ENCODE measurements at places on chromosomes 13 and 19.

DNA sequence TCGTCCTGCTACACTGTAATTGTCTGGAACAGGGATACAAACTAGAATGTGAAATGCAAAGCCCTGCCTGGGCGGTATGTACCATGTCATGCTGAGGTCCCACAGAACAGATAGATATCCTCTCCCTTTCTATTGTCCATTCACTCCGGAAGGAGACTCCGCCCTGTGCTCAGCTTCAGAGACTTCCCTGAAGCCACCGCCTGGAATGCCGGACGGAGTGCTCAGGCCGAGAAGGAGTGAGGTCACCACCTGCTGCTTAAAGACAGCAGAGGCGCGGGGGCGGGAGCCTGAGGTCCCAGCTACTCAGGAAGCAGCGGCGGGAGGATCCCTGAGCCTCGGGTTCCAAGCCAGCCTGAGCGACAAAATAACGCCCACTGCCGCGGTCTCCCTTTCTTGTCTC is 890 bp upstream of the ZNF611 start:
- peak; percentile 39 for DNase-seq

GRCh38 chr19:56718231-56718630 is 46.7 kb upstream of the ZNF835 start:
- DNase-seq: no peak

DNA sequence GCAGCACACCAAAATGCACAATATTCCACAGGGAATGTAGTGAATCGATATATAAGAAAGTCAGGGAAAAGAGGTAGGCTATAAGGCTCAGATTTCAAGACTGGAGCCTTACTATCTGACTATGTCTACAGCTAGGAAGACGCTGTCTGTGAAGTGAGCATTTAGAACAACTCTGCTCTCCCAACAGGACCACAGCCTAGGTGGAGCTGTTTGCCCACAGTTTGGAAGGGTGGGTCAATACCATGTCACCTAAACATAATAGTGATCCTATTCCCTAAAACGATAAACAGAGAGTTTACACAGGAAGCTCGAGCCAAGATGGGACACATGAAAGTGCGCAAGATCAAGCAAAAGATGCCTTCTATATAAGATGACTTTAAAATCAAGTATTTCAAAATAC is 2486.0 kb upstream of the PCDH20 start:
- DNase-seq: no peak

DNA sequence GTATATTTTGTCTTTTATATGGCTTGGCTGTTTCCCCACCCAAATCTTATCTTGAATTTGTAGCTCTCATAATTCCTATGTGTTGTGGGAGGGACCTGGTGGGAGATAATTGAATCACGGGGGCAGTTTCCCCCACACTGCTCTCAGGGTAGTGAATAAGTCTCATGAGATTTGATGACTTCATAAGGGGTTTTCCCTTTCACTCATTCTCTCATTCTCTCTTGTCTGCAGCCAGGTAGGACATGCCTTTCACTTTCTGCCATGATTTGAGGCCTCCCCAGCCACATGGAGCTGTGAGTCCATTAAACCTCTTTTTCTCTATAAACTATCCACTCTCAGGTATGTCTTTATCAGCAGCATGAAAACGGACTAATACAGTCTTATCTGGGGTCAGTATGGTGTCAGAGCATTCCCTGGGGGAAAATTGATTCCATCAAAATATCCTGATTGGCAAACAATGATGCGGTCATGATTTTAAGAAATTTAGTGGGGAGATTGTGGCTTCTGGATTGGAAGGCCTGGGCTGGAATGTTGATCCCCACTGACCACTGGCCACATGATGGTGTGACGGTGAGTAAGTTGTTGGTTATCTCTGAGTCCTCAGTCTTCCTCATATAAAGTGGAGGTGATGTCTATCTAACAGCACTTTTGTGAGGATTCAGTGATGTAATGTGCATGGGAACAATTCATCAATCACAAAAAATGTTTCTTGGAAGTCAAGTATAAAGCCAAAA is 27.5 kb upstream of the ANKRD10 start:
- no peak for DNase-seq

- DNase-seq: no peak
Measured at GRCh38 chr13:28735481-28736029, 16.8 kb upstream of the SLC46A3 start.

GRCh38 chr13:33108620-33109019 is 92.4 kb downstream of the KL start:
- DNase-seq: no peak

- no peak for DNase-seq
Measured at GRCh38 chr13:113759525-113760137, 605 bp downstream of the TMEM255B start.

- DNase-seq: no peak
Measured at GRCh38 chr13:51823359-51823758, 19.4 kb upstream of the DHRS12 start.

GRCh38 chr13:107678075-107678689 is 537.2 kb downstream of the LIG4 start:
- DNase-seq: no peak

GRCh38 chr19:40592170-40592569 is 9.0 kb upstream of the LTBP4 start:
- peak; percentile 71 for DNase-seq

- DNase-seq: no peak
Measured at GRCh38 chr13:105952233-105952972, 583.1 kb downstream of the EFNB2 start.

DNA sequence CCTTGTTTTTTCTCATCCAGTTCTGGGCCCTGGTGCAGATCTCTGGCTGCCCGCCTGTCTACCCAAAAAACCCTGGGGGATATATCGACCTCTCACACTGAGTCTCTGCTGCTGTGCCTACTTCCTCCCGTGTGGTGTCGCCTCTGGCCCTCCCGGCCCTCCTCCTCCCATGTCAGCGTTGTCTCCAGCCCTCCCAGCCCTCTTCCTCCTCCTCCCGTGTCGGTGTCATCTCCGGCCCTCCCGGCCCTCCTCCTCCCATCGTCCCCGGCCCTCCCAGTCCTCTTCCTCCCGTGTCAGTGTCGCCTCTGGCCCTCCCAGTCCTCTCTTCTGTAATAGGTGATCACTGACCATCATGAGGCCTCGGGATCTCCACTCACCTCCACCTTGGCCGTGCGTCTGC is 81.8 kb downstream of the GPR12 start:
- DNase-seq: no peak

DNA sequence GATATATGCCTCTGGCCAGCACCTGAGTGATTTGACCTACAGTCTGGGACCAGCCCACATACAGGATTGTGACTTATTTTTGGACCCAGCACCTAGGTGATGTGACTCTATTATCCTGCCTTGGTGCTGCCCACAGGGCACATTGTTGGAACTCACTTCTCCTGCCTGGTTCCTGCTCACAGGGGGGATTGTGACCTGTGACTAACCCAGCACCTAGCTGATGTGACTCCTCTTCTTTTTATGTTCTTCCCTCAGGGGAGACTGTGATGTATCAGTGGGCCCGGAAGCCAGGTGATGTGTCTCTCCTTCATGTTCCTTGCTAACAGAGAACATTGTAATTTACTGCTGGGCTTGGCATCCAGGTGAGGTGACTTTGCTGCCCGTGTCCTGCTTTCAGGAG is 63.0 kb upstream of the ZNF724 start:
- no peak for DNase-seq

DNA sequence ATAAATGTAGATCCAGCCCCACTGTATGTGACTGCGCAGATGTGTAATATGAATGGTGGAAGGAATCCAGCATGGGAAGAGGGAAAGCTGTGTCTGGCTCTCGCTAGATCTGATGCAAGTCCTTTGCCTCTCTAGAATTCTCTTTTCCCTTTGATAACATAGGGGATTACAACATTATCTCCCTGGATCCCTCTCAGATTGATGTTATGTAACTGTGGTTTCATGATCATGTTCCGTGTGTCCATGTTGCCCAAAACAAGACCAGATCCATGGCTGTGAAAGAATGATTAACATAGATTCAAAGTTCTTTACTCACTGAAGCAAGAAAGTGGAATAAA is 184.0 kb upstream of the UBL3 start:
- no peak for DNase-seq

GRCh38 chr19:5103812-5104410 is 135.0 kb downstream of the KDM4B start:
- no peak for DNase-seq

DNA sequence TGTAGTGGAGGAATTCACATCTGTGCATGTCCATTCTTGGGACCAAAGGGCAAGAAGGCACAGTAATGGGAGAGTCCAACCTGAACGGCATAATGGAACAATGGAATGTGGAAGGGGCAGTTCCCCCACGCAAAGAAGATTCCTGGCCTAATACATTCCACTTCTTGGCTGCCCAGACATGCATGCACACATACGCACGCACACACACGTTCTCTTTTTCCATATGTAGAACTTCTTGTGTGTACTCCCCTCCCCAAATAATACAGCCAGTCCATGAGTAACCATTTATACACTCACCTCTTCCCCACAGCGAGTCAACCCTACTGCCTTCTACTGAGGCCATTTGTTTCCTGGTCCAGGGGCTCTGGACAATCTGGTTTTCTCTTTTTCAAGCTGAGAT is 6.0 kb upstream of the STK24 start:
- DNase-seq: no peak

DNA sequence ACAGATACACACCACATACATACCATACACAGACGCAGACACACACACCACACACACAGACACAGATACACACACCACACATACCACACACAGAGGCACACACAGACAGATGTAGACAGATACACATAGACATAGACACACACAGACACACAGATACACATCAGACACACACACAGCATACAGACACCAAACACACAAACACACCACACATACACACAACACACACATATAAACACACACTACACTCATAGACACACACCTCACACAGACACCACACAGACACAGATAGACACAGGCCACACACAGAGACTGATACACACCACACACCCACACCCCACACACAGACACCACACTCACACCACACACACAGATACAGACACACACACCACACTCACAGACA is 24.9 kb upstream of the SLC7A10 start:
- no peak for DNase-seq

DNA sequence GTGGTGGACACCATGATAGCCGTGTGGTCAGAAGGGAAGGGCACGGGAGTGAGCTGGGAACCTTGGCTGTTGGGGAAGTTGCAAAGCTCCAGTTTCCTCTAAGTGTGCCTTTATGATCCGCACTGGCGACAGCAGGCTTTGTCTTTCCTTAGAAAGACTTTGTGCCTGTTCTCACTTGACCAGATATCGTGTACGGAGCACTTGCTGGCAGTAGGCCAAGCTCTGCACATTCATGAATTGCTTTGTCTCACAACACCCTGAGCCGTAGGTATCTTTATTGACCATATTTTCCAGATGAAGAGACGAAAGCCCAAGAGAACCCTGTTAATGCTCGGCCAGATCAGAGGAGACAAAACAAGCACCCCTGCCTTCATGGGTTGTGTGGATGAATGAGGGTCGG is 15.1 kb downstream of the CUL4A start:
- no peak for DNase-seq

DNA sequence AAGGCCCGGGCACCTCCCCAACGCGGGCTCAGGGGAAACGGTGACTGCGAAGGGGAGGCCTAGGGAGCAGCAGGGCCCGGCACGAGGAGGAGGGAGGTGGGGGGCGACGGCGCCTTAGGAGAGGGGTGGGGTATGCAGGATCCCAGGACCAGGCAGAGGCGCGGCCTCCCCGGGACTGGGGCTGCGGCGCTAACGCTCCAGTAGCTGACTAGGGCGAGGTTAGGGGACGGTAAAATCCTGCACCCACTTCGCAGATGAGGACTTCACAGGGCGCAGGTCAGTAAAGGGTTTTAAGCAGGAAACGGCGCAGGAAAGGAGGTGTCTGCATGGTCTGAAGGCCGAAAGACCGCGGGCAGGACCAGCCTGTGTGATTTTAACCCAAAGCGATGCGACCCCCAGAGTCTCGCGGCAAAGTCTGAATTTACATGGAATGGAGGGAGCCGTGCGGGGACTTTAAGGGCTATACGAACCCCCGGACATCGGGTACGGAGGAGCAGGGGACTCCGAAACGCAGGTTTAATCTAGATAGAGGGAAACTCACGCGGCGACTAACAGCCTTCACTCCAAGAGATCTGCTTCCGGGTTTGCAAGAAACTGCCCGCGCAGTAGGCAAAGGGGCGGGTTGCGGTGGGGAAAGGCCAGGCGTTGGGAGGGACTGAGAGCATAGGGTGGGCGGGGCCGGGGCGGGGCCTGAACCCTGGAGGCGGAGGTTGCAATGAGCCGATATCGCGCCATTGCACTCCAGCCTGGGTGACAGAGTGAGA is at the start of gene ZNF665:
Gene ZNF665 (minus strand): TSS at position 588 of the 764 bp plus-strand sequence. CDS start 10,460 bp downstream, outside the sequence.
- DNase-seq: peak; percentile 85

- DNase-seq: no peak
Measured at GRCh38 chr19:29429021-29429420, 96.8 kb upstream of the VSTM2B start.

- DNase-seq: no peak
Measured at GRCh38 chr19:3832001-3832400, 36.8 kb downstream of the ZFR2 start.

GRCh38 chr19:873084-873483 is 13.6 kb downstream of the CFD start:
- DNase-seq: no peak

- DNase-seq: no peak
Measured at GRCh38 chr13:98279473-98280175, 102.6 kb upstream of the RNF113B start.

DNA sequence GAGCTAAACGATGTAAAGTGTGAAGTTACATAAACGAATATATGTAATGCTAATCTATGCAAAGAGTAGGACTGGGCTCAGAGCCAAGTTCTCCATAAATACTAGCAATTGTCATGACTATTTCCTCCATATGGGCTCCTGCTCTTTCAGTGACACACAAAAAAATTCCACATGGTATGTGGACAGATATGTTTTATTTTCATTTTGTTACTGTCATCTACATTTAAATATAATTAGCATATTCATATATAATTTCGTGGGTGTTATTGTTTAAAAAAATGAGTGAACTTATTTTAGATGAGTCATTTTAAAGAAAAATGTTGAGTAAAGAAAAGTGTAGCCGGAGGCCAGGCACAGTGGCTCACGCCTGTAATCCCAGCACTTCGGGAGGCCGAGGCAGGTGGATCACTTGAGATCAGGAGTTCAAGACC is 5.0 kb upstream of the IGSF23 start:
- DNase-seq: no peak

DNA sequence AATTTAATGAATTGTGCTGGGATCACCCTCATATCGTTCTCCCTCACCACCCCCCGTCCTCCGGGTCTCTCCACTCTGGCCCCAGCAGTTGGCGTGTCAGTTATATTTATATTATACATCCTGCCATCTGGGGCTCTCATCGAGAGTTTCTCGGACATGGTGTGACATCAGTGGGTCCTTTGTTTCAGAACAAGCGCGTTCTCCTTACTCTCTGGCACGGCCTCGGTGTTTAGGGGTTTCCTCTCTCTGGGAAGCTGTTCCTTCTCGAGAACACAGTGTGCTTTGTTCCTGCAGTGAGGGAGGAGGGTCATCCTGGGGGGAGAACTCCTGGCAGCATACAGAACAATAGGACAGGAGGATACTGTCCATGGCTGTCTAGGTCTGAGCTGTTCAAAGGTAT is 9.8 kb upstream of the MCF2L start:
- no peak for DNase-seq

DNA sequence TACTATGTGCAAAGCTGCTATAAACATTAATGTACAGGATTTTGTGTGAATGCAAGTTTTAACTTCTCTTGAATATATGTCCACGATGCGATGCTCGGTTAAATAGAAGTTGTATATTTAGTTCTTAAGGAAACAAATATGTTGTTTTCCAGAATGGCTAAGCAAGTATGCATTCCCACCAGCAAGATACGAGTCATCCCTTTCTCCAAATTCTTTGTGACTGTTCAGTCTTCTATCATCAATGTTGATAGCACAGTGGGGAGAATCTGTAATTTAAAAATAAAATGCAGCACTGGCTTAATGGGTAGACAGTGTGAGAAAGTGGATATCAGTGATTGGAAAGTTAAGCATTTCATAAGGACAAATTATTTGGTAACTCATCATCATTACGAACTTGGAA is 1340.8 kb downstream of the PCDH9 start:
- DNase-seq: no peak
